A673 (cell line): ENCODE measurements at places on chromosomes 11 and 22. TPM values are rescaled to one million over a fixed set of nuclear protein-coding genes. Genes with fewer than 3 reads are reported as not detected.

- DNase-seq, result no peak
- H3K4me1 ChIP-seq, result no peaks in the 10 kb centered on the region
- peaks cover 23% of the 10 kb centered on the region for H3K27me3 ChIP-seq
- H3K36me3 ChIP-seq, result no peaks in the 10 kb centered on the region
- no peak overlapping the region for H3K27ac ChIP-seq
Observed at GRCh38 chr11:64482588-64482987, 108.4 kb upstream of the SLC22A12 start.

GRCh38 chr22:47281126-47282106 is 519.0 kb downstream of the TBC1D22A start:
- DNase-seq, result no peak
- H3K27me3 ChIP-seq, result peaks cover 39% of the 10 kb centered on the region
- H3K36me3 ChIP-seq, result no peaks in the 10 kb centered on the region
- no peak overlapping the region for H3K27ac ChIP-seq

Gene SLC37A2
- 0.26 TPM in 1 of 2 replicates, not detected in the other for total RNA-seq

DNA sequence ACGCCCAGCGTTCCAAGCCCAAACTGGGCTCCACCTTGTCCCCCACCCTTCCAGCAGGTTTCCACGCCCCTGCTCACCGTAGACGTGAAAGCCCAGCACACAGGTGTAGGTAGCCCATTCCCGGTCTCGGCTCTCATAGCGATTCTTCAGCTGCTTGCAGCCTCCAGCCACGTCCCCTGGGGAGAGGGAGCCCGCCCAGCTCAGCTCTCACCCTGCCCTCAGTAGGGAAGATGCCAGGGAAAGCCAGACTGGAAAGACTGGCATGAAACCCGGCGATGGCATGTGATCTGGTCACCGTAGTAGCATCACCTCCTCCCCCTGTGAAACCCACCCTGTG is 1.4 kb upstream of the MTA2 start:
- no peak for DNase-seq
- H3K27me3 ChIP-seq, result no peaks in the 10 kb centered on the region
- no peak overlapping the region for H3K4me3 ChIP-seq
- peaks cover 16% of the 10 kb centered on the region for H3K36me3 ChIP-seq
- H3K27ac ChIP-seq, result no peak overlapping the region

DNA sequence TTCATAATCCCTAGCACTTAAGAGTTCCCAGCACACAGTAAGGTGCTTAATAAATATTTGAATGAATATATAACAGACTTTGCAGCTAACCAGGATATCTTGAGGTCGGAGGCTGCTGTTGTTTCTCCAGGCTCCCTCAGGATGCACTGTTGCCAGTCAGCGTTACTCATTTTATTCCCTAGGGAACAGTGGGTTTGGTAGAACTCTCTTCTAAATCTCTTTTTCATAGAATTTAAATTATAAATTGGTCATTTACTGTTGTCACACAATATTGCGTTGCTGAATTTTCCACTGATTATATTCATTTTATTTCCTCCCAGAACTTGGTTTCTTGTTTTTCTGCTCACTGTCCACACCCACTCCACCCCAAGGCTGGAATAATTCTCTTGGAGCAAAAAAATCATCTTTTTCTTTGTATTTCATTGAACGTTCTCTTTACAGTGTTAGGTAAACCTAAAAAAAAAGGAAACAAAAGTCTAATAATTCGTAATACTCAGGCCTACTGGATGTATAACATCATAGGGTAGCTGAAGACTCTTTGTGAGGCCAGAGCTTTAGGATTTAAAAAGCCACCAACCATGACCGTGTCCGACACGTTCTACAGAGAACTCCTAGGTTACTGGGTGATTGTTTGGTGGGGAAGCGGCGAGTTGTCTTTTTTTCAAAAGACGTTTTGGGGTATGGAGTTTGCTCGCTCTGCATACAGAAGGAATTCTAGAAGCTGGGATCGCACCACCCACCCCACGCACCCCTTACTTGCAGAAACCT is 766 bp upstream of the CAPRIN1 start:
- peaks cover 36% of the 10 kb centered on the region for H3K36me3 ChIP-seq
- peak overlapping the region; percentile 99 for H3K27ac ChIP-seq
- peak; percentile 92 for DNase-seq
- peaks cover 58% of the 10 kb centered on the region for H3K4me1 ChIP-seq
- H3K27me3 ChIP-seq, result no peaks in the 10 kb centered on the region

- no peak overlapping the region for H3K4me3 ChIP-seq
- no peaks in the 10 kb centered on the region for H3K27me3 ChIP-seq
- H3K27ac ChIP-seq, result no peak overlapping the region
Observed at GRCh38 chr11:83219095-83219494, 25.6 kb downstream of the ANKRD42 start.

DNA sequence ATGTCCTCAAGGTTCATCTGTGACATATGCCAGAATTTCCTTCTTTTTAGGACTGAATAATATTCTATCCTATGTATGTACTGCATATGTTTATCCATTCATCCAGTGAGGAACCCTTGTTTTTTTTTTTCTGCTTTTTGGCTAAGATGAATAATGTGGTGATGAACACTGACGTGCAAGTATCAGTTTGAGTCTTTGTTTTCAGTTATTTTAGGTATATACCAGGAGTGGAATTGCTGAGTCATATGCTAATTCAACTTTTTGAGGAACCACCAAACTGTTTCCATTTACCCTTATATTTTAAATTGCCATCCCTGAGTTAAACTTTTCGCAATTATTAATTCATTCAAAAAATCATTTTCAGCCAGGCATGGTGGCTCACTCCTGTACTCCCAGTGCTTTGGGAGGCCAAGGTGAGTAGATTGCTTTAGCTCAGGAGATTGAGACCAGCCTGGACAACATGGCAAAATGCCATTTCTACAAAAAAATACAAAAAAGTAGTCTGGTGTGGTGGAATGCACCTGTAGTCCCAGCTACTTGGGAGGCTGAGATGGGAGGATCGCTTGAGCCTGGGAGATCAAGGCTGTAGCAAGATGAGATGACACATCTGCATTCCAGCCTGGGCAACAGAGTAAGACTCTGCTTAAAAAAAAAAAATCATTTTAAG is 64.2 kb downstream of the MICAL2 start:
- no peaks in the 10 kb centered on the region for H3K36me3 ChIP-seq
- no peak overlapping the region for H3K4me3 ChIP-seq
- no peaks in the 10 kb centered on the region for H3K4me1 ChIP-seq
- H3K27ac ChIP-seq, result no peak overlapping the region
- no peaks in the 10 kb centered on the region for H3K27me3 ChIP-seq

Gene CHST1
- 13.2 and 17.0 TPM in 2 replicates for total RNA-seq

Gene FGF3
- not detected in 2 replicates for total RNA-seq

Gene NPAS4
- total RNA-seq, result not detected in 2 replicates

Gene TH
- not detected in 2 replicates for total RNA-seq

Gene TESMIN
- total RNA-seq, result 8.0 and 13.5 TPM in 2 replicates

Gene OR56A4
- not detected in 2 replicates for total RNA-seq

- no peak for DNase-seq
- H3K4me3 ChIP-seq, result no peak overlapping the region
- H3K27me3 ChIP-seq, result peaks cover 66% of the 10 kb centered on the region
- no peaks in the 10 kb centered on the region for H3K36me3 ChIP-seq
Observed at GRCh38 chr11:45290586-45290985, 4.4 kb upstream of the SYT13 start.

GRCh38 chr11:64136765-64137441 is 29.0 kb downstream of the MACROD1 start:
- DNase-seq, result peak; percentile 81
- no peaks in the 10 kb centered on the region for H3K27me3 ChIP-seq
- no peak overlapping the region for H3K27ac ChIP-seq
- no peaks in the 10 kb centered on the region for H3K36me3 ChIP-seq
- no peak overlapping the region for H3K4me3 ChIP-seq

GRCh38 chr11:128904656-128905344 is 13.6 kb downstream of the KCNJ5 start:
- H3K36me3 ChIP-seq, result no peaks in the 10 kb centered on the region
- H3K4me3 ChIP-seq, result peak overlapping the region; percentile 62
- H3K4me1 ChIP-seq, result peaks cover 6% of the 10 kb centered on the region

GRCh38 chr11:114401311-114401710 is 845 bp downstream of the RBM7 start:
- peaks cover 12% of the 10 kb centered on the region for H3K4me1 ChIP-seq
- H3K36me3 ChIP-seq, result peaks cover 26% of the 10 kb centered on the region
- no peaks in the 10 kb centered on the region for H3K27me3 ChIP-seq

DNA sequence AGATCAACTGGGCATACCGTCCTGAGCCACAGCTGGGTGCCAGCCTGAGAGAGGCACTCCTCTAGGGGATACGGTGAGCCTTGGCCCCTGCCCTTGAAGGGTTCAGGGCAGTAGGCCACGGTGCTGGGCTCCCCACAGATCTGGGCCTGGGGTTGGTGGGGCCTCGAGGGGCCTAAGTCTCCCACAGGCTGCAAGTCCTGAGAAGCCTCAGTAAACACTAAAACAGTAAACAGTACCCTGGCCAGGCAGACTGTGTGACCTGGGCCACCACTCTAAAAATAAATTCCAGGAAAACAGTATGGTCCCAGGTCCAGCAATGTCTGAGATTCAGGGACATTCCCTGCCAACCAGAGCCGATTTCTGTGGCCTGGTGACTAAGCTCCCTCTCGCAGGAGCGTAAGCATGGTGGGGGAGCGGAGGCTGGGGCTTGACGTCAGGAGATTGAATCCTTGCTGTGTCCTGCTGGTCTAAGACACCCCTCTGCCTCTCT is 2.3 kb upstream of the RHOD start:
- H3K4me3 ChIP-seq, result no peak overlapping the region
- no peak for DNase-seq
- no peak overlapping the region for H3K27ac ChIP-seq
- H3K4me1 ChIP-seq, result peaks cover 12% of the 10 kb centered on the region
- no peaks in the 10 kb centered on the region for H3K27me3 ChIP-seq

DNA sequence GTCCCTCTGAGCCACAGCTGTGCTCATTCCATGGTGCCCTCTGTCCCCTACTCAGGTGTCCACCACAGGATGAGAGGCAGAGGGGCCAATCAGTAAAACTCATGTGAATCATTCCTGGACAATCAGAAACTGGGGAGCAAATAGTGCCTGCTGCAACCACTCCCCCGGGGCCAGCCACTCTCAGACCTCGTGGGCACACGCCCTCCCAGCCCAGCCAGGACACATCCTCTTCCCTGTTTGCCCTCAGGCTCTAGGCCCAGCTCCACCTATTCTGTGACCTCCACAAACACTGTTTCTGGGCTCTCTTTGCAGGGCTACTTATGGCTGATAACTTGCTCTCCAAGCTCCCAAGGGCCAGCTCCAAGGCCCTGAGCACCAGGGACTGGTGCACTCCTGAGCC is 14.0 kb upstream of the KCTD14 start:
- H3K4me1 ChIP-seq, result peaks cover 20% of the 10 kb centered on the region
- H3K27me3 ChIP-seq, result no peaks in the 10 kb centered on the region
- no peak overlapping the region for H3K27ac ChIP-seq
- no peaks in the 10 kb centered on the region for H3K36me3 ChIP-seq
- DNase-seq, result no peak

Gene ARHGEF17
- 24.0 and 32.0 TPM in 2 replicates for total RNA-seq

DNA sequence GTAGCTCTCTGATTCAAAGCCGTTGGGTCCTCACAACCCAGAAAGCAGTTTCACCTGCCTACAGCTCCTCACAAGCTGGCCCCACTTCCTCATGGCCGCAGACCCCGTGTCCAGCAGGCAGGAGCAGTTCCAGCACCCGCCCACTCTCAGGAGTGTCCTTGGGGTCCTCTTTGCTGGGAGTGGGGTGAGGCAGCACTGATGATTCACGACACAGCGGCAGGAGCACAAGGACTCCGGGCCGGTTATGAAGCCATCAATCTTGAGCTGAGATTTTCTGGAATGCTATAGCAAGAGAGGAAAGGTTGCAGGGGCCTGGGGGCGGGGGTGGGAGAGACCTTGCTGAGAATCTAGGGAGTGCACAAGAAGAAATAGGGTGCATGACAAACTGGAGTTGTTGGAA is 311.2 kb downstream of the NXPE2 start:
- peaks cover 5% of the 10 kb centered on the region for H3K27me3 ChIP-seq
- no peak overlapping the region for H3K27ac ChIP-seq
- H3K36me3 ChIP-seq, result no peaks in the 10 kb centered on the region

Gene GUCY1A2
- 5.3 and 5.4 TPM in 2 replicates for total RNA-seq

Gene APIP
- total RNA-seq, result 95.5 and 99.8 TPM in 2 replicates

DNA sequence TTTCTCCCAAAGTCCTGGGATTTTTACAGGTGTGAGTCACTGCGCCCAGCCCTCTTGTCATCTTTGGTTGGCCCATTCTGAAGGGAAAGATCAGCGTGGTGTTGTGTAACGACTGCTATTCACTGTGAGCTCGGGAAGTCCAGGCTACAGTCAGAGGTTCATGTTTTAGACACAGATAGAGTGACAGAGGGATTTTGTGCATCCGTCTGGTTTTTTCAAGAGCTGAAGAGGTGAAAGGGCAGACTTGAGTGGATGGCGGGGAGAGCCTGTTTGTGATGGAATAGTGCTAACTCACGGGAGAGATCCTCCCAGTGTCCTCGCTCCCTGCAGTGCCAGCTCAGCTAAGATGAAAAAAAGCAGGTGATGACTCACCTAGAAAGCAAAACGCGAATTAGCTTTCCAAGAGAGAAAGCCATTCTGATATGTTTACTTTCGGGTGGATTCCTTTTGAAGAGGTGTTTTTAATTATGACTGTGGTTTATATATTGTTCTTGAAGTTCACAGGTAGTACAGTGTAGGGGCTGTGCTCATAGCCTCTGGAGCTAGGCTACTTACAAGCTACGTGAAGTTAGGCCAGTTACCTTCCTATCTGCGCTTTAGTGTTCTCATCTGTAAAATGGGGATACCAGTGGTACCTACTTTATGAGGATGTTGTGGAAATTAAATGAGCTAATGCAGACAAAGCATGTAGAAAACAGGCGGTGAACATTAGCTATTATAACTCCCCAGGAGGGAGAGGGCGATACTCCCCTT is 67.2 kb downstream of the C11orf91 start:
- no peak overlapping the region for H3K27ac ChIP-seq
- no peak for DNase-seq
- no peak overlapping the region for H3K4me3 ChIP-seq
- no peaks in the 10 kb centered on the region for H3K36me3 ChIP-seq
- no peaks in the 10 kb centered on the region for H3K4me1 ChIP-seq

DNA sequence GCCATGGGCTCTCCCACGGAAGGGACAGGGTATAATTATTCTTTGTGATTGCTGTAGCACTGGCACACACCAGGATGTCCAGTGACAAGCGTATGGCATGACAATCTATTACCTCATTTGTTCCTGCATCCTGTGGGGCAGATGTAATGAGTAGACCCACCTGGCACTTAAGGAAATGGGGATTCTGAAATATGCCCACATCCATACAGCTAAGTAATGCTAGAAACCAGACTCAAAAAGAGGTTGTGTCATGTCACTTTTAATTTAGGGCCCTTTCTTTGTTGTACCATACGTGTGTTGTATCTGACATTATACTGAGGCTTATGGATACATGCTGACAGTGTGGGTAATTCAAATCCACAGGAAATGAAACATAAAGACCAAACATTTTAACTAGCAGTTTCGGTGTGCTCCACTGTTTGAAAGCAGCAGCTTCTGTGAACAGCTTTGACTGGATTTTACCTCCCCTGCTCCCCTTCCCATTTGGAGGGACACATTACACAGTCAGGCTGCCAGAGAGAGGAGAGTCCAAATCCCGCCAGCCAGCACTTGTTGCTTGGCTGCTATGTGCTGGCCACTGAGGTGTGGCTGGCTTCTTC is 21.2 kb downstream of the GRAMD1B start:
- no peaks in the 10 kb centered on the region for H3K27me3 ChIP-seq
- H3K4me3 ChIP-seq, result no peak overlapping the region
- peaks cover 14% of the 10 kb centered on the region for H3K4me1 ChIP-seq
- H3K36me3 ChIP-seq, result no peaks in the 10 kb centered on the region
- H3K27ac ChIP-seq, result no peak overlapping the region

GRCh38 chr22:25419247-25420113 is 145.0 kb upstream of the GRK3 start:
- H3K36me3 ChIP-seq, result no peaks in the 10 kb centered on the region
- H3K27me3 ChIP-seq, result peaks cover 39% of the 10 kb centered on the region
- DNase-seq, result no peak
- H3K27ac ChIP-seq, result no peak overlapping the region

Gene UBQLNL
- not detected in 2 replicates for total RNA-seq
